Stimulated activated CD4-positive, alpha-beta T cell treated with anti-CD3 and anti-CD28 coated beads, Interleukin-12 subunit alpha, Interleukin-12 subunit beta, amount 100 ng/mL, for 24 hours (primary cell): ENCODE measurements at places on chromosomes 16 and 17.

DNA sequence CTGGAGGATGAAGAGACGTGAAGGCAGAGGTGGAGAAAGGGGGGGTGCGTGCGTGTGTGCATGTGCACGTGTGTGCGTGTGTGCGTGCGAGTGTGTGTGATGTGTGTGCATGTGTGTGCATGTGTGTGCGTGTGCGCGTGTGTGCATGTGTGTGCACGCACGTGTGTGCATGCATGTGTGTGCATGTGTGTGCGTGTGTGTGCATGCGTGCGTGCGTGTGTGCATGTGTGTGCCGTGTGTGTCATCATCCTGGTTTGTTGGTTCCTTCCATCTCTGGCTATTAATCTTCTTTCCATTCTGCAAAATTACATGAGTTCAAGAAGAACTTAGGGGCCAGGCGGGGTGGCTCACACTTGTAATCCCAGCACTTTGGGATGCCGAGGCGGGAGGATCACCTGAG, 17.0 kb upstream of the RPL38 start:
- no peak for DNase-seq

DNA sequence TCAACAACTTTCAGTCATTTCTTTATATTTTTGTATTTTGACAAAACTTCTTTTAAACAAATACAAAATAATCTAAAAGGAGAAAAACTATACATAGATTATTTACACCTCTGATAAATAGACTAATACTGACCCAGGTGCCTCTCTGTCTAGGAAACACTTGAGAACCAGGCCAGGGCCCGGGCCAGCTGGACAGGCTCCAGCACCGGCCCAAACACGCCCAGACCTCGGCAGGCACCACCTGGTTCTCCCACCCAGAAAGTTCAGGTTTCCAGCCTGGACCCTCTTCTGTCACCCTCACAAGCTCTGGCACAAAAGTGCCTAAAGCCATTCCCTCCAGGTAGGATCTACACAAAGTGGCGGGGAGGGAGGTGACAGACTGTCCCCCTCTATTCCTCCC, 97.0 kb upstream of the DNAH17 start:
- no peak for DNase-seq

DNA sequence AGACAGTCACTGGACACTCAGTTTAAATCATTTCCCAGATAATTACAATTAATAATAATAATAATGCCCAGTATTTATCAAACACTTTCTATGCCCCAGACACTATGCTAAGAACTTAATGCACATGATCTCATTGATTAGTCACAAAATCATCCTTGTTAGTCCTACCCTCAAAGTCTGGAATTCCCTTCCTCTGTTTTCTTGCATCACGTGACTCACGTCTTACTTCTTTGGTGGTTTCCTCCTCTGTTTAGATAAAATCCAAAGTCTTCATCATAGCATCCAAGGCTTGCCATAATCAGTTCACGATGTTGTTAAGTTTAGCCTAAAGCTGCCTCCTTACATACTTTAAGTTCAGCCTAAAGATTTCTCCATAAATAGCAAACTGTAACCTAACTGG, 471.9 kb downstream of the PMP22 start:
- DNase-seq, result no peak

DNA sequence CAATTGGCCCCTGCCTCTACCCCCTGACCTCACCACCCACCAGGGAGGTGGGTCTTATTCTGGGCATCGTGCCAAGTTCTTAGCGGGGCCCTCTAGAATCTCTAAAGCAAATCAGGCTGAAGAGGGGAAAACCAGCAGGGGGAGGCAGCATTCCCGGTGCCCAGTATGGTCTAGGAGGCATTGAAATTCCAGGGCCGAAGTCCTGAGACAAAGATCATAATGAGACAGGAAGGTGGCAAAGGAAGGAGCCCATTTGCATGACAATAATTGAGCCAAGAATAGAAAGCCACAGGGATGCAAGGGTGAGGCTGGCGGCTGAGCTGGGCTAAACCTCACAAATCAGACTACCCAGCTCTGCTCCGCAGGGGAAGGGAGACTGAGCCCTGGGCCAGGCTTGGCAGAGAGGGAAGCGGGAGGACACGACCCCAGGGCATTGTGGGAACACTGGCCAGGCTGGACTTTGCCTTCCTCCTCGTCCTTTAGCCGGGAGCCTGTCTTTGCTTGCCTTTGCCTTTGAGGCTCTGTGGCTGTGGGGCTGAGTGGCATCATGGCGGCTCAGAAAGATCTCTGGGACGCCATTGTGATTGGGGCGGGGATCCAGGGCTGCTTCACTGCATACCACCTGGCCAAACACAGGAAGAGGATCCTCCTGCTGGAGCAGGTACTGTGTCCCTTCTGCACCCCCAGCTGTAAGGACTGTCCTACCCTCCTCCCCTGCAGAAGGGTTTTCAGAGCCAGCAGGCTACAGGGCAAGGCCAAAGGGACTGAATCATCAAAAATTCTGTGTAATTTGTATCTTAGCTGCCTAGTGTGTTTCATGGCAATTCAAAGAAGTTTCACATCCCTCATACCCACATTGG, at the start of gene PIPOX:
Gene PIPOX, plus strand, starts transcription at position 463 of the 860 bp plus-strand sequence. Its CDS starts 85 bp downstream, at position 548.
- DNase-seq, result no peak

DNA sequence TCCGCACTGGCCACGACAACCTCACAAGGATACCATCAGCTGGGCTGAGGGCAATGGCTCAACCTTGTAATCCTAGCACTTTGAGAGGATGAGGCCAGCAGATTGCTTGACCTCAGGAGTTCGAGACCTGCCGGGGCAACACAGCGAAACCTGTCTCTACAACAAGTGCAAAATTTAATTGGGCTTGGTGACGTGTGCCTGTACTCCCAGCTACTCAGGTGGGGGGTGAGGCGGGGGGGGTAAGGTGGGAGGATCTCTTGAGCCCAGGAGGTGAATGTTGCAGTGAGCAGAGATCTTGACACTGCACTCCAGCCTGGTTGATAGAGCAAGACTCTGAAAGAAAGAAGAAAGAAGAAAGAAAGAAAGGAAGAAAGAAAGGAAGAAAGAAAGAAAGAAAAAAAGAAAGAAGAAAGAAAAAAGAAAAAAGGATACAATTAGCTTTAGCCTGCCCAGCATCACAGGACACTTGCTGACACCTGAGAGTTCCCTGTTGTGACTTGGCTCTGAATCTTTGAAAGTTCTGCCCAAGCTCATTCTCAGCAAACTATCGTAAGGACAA, 5.2 kb upstream of the MT1E start:
- no peak for DNase-seq

- DNase-seq, result no peak
Observed at GRCh38 chr16:56353054-56353921, 72.1 kb downstream of the AMFR start.

DNA sequence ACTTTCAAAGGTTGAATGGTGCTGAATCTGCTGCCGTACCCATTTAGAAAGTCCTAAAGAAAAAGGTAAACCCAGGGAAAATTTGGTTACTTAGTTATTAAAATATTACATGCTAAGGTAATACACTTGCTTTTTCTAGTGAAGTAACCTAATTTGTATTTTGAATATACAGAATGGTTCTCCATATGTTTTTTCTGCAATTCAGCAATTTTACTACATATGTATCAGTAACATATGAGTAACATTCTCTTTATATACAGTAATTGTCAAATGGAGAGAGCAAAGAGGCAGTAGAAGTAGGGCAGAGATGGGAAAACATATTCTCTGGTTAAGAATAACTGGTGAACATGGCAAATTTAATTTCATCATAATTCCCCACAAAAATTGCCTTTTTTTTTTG, 95.1 kb upstream of the NACA2 start:
- no peak for DNase-seq

DNA sequence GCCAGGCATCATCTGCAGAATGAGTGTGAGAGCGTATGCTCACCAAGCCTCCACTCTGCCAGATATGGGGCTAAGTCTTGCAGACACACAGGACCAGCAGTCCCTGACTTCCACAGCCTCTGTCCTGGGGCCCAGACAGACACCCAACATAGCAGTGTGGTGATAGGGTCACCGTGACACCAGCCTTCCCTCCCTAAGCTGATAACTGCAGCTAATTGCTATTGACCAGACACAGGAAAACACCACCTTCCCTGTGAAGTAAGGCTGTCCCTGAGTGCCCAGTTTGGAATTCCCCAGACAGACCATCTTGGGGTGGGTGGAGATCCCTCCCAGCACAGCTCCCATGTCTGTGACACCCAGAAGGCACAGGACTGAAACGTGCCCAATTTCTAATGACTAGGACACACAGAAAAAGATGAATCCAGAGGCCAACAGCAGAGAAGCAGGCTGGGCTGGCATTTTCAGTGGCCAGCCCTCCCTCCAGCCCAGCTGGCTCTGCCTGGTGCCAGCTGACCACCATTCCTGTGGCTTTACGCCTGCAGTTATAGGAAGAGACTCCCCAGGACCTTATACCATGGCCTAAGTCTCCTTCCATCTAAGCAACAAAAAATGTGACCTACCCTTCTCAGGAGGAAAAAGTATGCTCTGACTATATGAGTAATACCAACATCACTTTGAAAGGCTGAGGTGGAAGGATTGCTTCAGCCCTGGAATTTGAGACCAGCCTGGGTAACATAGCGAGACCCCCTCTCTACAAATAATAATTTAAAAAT, 30.3 kb downstream of the ATPAF2 start:
- DNase-seq, result no peak

DNA sequence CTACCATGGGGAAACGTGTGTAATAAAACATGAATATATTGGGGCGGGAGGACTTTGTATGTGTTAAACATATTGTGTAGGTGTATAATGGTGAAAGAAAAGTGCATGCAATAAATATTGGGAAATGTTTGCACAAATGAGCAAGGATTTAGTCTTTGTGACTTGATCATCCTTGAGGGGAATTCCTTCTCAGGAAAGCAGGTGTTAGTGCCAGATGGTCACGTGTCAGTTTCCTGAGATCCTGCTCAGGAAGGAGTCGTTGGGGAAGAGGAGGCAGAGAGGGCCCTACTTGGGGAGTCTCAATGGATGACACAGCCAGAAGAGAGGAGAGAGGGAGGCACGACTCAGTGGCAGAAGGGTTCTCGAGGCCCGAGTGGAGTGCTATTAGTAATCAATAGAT, 53.2 kb downstream of the MSI2 start:
- no peak for DNase-seq

GRCh38 chr16:30025156-30025555, 2.2 kb downstream of the C16orf92 start:
- no peak for DNase-seq

- DNase-seq, result no peak
Observed at GRCh38 chr16:51019617-51020016, 131.5 kb downstream of the SALL1 start.

GRCh38 chr17:72696156-72696555, 396.3 kb downstream of the SLC39A11 start:
- no peak for DNase-seq

DNA sequence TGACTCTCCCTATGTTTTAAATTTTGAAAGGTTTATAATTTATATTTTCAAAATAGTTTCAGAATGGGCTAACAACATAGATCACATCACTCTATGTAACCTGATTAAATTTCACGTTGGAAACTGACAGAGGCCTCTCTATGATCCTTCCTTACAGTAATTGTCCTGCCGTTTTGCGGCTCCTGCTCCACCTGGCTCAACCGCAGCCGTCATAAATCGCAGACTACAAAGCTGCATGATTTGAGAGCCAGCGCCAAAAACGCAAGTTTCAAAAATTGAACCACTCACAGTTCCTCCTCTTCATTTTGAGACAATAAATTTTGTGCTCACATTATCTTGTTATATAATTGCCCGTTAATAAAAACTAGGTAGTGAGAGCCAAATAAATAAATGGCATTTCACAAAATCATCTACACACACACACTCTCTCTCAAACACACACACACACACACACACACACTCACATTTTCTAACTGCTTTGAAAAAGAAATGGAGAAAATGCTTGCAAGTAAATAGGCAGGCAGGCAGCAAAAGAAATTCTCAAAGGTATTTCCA, 263.1 kb upstream of the PSMD7 start:
- no peak for DNase-seq

DNA sequence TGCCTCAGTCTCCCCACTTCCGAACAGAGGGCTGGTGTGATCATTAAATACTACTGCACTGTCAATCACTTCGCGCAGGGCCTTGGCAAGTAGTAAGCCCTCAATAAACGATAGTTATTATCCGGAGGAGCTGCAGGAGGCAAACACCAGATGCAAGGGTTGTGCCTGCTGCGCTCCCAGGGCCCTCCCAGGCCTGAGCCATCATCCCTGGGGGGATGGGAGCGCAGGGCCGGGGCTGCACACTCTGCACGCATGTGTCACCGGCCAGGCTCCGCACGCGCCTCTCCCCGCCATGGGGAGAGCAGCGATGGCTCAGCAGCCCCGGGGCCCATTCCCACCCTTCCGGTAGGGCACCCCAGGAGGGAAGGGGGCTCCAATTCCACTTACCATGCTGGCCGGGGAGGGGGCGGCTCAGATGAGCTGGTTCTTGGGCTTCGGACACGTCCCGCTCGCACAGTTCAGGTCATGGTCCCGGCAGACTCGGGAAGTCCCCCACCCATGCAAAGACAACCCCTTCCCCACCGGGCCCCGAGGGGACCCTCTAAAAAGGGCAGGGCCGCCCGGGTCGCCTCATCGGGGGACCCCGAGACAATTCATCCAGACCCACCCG, 681 bp downstream of the XPO6 start:
- peak; percentile 65 for DNase-seq

GRCh38 chr17:17682293-17682736, 1.1 kb downstream of the RAI1 start:
- no peak for DNase-seq

DNA sequence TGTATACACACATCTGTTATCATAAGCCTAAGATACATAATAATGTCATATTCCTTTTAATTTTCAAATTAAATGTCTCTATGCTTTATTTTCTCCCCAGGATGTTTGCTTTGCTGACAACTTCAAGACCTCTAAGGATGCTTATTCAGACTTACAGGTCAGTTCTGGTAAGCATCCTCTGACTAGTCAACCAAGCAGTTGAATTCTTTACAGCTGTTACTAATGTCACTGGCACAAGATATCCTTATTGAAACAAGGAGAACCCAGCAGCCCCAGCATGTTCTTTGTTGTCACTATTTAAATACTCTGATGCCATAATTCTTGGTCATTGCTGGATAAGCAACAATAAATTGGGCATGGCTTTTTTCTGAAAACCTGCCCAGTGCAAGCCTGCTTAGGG, 232.3 kb upstream of the PMFBP1 start:
- DNase-seq, result no peak

- no peak for DNase-seq
Observed at GRCh38 chr17:46979147-46979863, at the start of gene RPRML. RPRML (minus strand) TSS chr17:46979253; CDS start chr17:46979007, 246 bp downstream.
